Upper lobe of left lung (tissue), 6 donors: ENCODE measurements at places on chromosomes 5 and 9. TPM values are rescaled to one million over a fixed set of nuclear protein-coding genes. Genes with fewer than 3 reads are reported as not detected.

Gene MZB1
- total RNA-seq, result 2.1 TPM

Gene STK32A
- total RNA-seq, result 13.3 TPM

Gene C9orf85
- 13.0 TPM for total RNA-seq

Gene IL12B
- not detected for total RNA-seq

Gene IL7R
- 86.8 TPM for total RNA-seq

Gene ADAMTS13
- 2.5 TPM for total RNA-seq

Gene ADAMTSL1
- 2.1 TPM for total RNA-seq

Gene NFIB
- total RNA-seq, result 109 TPM

Gene GCNT4
- total RNA-seq, result 3.6 TPM

Gene HARS2
- 24.3 TPM for total RNA-seq

Gene CKMT2
- total RNA-seq, result not detected

Gene CNTNAP3
- 8.5 TPM for total RNA-seq

Gene ORM2
- total RNA-seq, result 3.4 TPM

Gene CDC20B
- 5.5 TPM for total RNA-seq

Gene DEPDC1B
- total RNA-seq, result 0.49 TPM

Gene DPYSL3
- 85.1 TPM for total RNA-seq

Gene PPP1R26
- total RNA-seq, result 48.6 TPM

Gene TNC
- 16.1 TPM for total RNA-seq

Gene SVEP1
- total RNA-seq, result 25.4 TPM

Gene SLC1A3
- 83.1 TPM for total RNA-seq
